ENCODE measurements at places on chromosomes 2 and 18. TPM values are rescaled to one million over a fixed set of nuclear protein-coding genes. Genes with fewer than 3 reads are reported as not detected.

ANKRD62 gene
- not detected for polyA plus RNA-seq

ANKRD53 gene
- 4.3 TPM for polyA plus RNA-seq

NXPH2 gene
- polyA plus RNA-seq = not detected

NDC80 gene
- polyA plus RNA-seq = 1.2 TPM

MC4R gene
- not detected for polyA plus RNA-seq

CFC1 gene
- polyA plus RNA-seq = 6.0 TPM

NPPC gene
- polyA plus RNA-seq = not detected

SIX2 gene
- not detected for polyA plus RNA-seq

EN1 gene
- polyA plus RNA-seq = not detected

BOLL gene
- not detected for polyA plus RNA-seq

POTEJ gene
- polyA plus RNA-seq = not detected

CDK5R2 gene
- 1.7 TPM for polyA plus RNA-seq

CIB4 gene
- 3.3 TPM for polyA plus RNA-seq

CRYGC gene
- not detected for polyA plus RNA-seq

ALPG gene
- not detected for polyA plus RNA-seq

MC5R gene
- not detected for polyA plus RNA-seq

CD226 gene
- polyA plus RNA-seq = 0.24 TPM

COL4A3 gene
- 4.3 TPM for polyA plus RNA-seq

GKN1 gene
- 2.9 TPM for polyA plus RNA-seq

SLC20A1 gene
- 20.8 TPM for polyA plus RNA-seq

NYAP2 gene
- polyA plus RNA-seq = 0.07 TPM

CAMKMT gene
- polyA plus RNA-seq = 14.0 TPM

SULT1C2 gene
- not detected for polyA plus RNA-seq

PASK gene
- polyA plus RNA-seq = 2.1 TPM

ZSWIM2 gene
- polyA plus RNA-seq = 0.13 TPM

ANKRD30B gene
- 0.64 TPM for polyA plus RNA-seq

DOK6 gene
- 0.24 TPM for polyA plus RNA-seq

ABHD1 gene
- 6.0 TPM for polyA plus RNA-seq

SALL3 gene
- not detected for polyA plus RNA-seq

FOXI3 gene
- not detected for polyA plus RNA-seq

UGT1A10 gene
- not detected for polyA plus RNA-seq

NEU2 gene
- polyA plus RNA-seq = not detected

LOXHD1 gene
- 0.16 TPM for polyA plus RNA-seq

ARL4C gene
- polyA plus RNA-seq = 3.1 TPM

CAPN14 gene
- polyA plus RNA-seq = not detected

ZNF407 gene
- polyA plus RNA-seq = 2.5 TPM

TCF23 gene
- polyA plus RNA-seq = 0.03 TPM

SLC5A7 gene
- 0.51 TPM for polyA plus RNA-seq

DYNC2LI1 gene
- polyA plus RNA-seq = 23.3 TPM

KCNS3 gene
- polyA plus RNA-seq = 1.8 TPM

ARHGAP15 gene
- 8.3 TPM for polyA plus RNA-seq

SFT2D3 gene
- polyA plus RNA-seq = 8.5 TPM

SPHKAP gene
- not detected for polyA plus RNA-seq

GALR1 gene
- polyA plus RNA-seq = 0.64 TPM

STARD6 gene
- not detected for polyA plus RNA-seq

TET3 gene
- 1.3 TPM for polyA plus RNA-seq

SMAD7 gene
- polyA plus RNA-seq = 12.6 TPM

VWC2L gene
- not detected for polyA plus RNA-seq

PCARE gene
- 0.03 TPM for polyA plus RNA-seq

LIMS2 gene
- 107 TPM for polyA plus RNA-seq

PLCD4 gene
- 23.2 TPM for polyA plus RNA-seq

ADAM23 gene
- 8.0 TPM for polyA plus RNA-seq
